ENCODE measurements at places on chromosomes 13 and 19. TPM values are rescaled to one million over a fixed set of nuclear protein-coding genes. Genes with fewer than 3 reads are reported as not detected.
A peak's percentile ranks its signal among the peaks of the same experiment; 100 is the strongest.

PNMA8B gene
- not detected for total RNA-seq

DNA sequence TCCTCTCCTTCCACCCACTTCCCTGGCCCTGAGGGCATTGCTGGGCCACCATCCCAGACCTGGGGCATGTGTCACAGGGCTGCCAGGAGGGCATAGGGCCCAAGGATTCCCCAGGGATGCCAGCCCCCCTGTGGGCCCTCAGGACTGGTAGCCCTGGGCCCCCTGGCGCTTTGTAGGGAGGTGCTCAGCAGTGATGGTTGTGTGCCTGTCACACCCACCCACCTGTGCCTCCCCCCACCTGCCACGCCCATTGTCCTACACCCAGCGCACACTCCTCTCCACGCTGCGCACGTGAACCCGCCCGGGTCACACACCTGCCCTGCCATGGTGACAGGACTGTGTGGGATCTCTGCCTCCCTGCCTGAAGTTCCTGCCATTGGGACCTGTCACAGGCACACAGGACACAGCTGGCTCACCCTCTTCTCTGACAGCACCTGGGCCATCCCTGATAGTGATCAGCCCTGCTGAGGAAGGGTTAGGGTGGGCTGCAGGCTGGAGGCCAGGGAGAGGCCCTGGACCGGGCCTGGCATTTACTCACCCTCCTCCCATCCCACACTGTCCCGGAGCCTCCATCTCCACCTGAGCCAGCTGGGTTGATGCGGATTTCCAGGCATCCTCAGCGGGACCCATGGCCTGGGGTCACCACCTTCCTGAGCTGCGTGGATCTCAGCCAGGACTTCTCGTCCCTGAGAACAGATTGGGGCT is 23.9 kb downstream of the WTIP start:
- DNase-seq, result no peak

DNA sequence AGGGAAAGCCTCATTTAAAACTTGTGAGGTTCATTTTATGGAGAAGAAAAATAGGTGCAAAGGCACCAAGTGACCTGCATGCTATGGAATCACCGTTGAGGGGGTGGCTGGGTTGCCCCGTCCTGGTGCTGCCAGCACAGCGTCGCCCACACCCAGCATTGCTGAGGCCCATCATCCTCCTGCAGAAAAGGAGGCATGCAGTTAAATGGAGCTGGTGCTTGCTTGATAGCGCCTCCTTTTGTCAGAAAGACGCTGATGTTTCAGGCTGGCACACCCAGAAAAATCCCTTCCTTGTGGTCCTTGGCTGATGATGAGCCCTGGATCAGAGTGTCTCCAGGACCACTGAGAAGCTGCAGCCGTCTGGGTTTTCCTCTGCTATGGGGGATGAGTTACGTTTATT is 36.9 kb downstream of the DHRS12 start:
- no peak for DNase-seq

DNA sequence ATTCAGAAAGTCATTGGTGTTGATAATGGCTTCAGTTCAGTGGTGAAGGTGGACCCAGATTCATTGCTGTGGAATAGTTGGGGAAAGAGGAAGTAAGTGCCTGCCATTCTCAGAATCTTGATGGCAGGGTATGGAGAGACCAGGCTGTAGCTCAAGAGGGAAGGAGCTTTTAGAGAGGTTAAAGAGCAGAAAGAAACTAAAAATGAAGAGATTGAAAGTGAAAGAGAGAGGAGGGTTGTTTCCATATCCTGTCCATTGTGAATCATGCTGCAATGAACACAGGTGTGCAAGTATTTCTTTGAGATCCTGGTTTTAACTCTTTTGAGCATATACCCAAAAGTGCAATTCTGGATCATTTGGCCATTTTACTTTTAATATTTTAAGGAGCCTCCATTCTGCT is 12.5 kb downstream of the GJB6 start:
- DNase-seq, result no peak

GRCh38 chr19:40363069-40363468 is 14.6 kb downstream of the PLD3 start:
- DNase-seq, result peak; percentile 76

- DNase-seq, result no peak
Observed at GRCh38 chr13:50995854-50996253, 86.3 kb downstream of the RNASEH2B start.

GRCh38 chr19:32717496-32717895 is 2.1 kb upstream of the TDRD12 start:
- no peak for DNase-seq
